GM12864 (cell line): ENCODE measurements at places on chromosomes 2 and 18.

DNA sequence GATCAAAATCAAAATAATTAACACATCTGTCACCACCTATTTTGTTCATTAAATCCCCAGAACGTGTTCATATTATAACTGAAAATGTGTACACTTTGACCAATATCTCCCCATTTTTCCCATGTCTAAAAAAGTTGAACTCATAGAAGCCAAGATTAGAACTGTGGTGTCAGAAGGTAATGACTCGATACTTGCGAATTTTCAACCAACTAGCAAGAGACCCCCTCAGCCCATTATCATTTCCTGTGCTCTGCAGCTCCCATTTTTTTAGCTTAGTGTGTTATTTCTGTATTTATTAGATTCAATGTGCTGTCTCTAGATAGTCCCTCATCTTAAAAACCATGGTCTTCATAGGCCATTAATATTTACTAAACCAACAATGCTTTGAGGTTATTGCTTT lies 248.7 kb upstream of the PIK3C3 start:
- no peak for DNase-seq

GRCh38 chr18:64270608-64271007 lies 121.7 kb upstream of the LINC00305 start:
- DNase-seq = no peak

DNA sequence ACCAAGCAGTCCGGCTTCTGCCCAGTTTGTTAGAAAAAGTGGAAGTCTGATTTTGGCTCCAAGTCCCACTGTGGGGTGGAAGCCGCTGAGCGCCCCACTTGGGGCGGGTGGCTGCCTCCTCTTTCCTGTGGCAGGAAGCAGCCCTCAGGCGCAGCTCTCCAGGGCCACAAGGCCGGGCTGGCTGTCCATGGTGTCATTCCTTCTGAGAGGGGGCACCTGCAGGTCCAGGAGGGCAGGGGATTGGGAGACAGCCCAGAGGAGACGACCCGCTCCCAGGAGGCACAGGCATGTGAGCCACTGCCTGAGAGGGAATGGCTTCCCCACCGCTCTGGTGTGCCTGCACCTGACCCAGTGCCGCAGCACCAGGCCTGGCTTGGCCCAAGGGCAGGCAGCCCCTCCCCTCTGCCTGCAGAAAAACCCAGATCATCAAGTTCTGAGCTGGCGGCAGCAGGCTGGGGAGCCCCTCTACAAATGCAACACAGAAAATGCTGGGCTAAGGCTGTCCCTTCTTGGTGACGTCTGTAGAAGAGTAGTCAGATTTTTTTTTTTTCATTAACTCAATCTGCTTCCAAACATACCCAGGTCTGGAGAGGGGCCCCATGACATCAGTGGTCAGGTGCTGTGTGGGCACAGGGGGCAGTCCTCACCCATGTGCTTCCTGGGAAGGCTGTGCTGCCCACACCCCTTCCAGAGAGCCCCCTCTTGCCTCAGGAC lies 38.4 kb downstream of the HS6ST1 start:
- DNase-seq = no peak

DNA sequence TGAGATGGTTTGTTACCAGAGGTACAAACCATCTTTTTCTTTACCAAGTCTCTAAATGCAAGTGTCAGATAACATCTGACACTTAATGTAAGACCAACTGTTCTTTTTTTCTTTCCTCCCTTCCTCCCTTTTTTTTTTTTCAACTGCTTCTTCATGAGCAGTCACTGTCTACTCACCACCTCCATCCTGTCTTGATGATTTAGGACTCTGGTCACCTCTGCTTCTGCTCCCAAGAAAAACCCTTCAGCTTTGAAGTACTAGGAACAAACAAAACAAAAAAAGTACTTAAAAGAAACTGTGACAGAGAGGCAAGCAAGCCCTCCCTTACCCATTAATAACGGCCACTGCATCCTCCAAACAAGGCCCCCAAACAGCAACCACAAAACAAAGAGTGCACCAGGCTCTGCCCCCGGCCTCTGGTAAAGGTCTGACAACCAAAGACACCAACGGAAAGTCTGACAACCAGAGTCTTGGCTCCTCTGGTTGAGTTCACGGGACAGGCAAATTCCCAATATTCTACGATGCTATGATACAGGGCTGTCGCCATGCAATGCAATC lies 141.0 kb downstream of the ARL4C start:
- no peak for DNase-seq

DNA sequence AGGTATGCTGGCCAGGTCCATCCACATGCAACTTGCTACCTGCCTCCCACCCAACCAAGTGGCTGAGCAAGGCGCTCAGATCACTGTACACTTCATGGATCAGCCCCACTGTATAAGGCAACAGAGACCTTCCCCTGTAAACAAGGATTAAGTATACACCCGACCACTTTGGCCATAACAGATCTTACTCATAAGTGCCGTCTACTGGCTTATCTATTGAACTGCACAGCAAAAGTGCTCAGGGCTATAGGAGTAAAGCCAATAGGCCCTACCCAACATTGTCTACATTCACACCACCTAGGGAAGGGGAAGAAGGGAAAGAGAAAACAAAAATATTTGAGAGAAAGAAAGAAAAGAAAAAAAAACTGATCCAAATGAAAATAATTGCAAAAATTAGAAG lies 663.9 kb upstream of the LRRTM1 start:
- no peak for DNase-seq

DNA sequence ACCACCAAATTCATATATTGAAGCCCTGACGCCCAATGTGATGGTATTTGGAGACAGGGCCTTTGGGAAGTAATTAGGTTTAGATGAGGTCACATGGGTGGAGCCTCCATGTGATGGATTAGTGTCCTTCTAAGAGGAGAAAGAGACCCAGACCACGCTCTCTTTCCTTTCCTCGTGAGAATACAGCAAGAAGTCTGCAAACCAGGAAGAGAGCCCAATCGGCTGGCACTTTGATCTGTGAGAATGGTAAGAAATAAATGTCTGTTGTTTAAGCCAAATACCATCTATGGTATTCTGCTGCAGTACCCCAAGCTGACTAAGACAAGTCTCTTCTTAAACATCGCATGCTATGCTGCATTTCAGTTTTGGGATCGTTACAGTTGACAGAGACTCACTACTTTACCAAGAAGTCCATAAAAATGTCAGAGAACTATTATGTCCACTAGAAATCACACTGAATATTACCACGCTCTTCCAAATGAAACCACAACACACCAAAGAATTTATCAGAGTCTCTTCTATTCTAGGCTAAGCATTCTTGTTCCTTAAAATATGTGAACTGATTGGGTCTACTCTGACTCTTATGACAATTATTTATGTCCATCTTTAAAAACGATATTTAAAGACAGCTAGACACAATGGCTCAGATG lies 48.5 kb downstream of the LPIN2 start:
- DNase-seq = no peak

- DNase-seq = no peak
Observed at GRCh38 chr2:227363756-227364155, 15.3 kb downstream of the TM4SF20 start.

GRCh38 chr2:5121121-5121520 lies 571.1 kb upstream of the SOX11 start:
- DNase-seq = no peak

- no peak for DNase-seq
Observed at GRCh38 chr2:239942871-239943311, 82.3 kb downstream of the NDUFA10 start.

GRCh38 chr2:172969609-172970008 lies 106.0 kb upstream of the MAP3K20 start:
- DNase-seq = no peak

DNA sequence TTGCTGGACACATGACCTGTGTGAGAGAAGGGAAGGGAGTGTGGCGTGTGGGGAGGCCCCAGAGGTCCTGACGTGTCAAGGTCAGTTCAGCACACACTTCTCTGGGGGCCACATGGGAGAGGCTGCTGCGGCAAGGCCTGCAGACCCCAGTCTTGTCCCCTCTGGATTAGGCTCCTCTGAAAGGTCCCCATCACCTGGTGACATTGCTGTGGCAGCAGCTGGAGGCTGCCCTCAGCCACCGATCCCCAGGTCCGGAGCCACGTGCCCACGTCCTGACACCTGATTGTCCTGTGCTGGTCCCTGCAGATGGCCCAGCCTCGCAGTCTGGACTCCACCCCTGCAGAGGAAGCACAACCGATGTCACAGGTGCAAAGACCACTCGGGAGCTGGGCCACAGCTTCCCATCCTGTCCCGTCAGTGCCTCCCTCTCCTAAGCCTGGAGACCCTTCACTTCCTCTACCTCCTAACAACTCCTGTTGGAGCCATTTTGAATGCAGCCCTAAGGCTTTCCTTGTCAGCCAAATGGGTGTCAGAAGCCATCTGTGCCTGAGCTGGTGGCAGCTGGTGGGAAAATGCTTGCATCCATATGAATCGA lies 12.7 kb downstream of the TMEM177 start:
- DNase-seq = no peak

DNA sequence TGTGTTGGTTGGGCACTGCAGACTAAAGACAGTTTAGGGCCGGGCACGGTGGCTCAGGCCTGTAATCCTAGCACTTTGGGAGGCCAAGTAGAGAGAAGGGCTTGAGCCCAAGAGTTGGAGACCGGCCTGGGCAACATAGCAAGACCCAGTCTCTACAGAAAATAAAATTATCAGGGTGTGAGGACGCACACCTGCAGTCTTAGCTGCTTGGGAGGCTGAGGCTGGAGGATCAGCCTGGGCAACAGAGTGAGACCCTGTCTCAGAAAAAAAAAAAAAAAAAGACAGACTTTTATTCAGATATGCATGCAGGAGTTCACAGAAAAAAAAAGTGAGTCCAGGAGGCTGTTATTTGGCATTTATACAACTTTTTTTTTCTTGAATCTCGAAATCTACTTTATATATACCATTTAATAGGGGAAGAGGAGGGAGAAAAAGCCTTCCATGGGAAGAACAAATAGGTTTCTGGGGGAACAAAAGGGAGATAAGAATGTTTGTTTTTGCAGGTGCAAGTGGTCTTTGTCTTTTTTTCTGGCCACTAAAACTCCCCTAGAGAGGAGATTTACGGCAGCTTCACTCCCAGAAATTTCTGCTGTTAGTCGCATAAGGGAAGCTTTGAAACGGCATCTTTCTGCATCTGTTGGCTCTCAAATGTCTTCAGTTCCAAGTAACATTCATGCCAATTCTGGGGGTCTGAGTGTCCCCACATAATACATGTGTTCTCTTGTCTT lies 4.1 kb upstream of the MSH6 start:
- DNase-seq = no peak

GRCh38 chr2:125095826-125096225 lies 1070.7 kb downstream of the CNTNAP5 start:
- DNase-seq = no peak

DNA sequence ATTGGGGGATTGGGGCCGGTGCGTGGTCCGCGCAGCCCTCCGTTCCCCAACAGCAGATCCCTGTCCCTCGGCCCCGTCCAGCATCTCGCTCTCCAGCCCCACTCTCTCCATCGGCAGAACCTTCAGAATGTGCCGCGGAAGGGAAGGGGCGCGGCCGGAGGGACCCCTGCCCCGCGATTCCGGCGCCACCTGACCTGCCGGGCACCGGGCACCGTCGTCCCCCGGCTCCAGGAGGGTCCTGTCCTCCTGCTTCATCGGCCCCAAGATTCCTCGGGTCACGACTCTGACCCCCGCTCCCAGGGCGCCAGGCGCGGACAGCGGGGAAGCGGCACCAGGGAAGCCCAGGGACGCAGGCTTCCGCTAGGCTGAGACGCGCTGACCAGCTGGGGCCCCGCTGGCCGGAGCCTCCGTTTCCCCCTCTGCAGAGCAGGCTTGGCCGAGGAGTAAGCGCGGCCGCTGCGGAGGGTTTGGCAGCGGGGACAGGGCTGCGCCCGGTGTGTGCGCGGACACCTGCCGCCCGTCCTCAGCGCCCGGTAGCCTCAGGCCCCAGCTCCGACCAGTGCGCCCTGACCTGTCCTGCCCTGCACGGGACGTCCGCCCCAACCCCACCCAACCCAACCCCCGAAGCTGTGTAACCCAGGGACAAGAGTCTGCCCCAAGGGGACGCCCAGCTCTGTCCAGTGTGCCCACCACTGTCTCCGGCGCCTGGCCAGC lies 16.8 kb upstream of the BOK start:
- DNase-seq = no peak

GRCh38 chr2:99879481-99879880 lies 262.9 kb downstream of the AFF3 start:
- DNase-seq = no peak

- no peak for DNase-seq
Observed at GRCh38 chr2:235320326-235320725, 173.5 kb upstream of the AGAP1 start.

- no peak for DNase-seq
Observed at GRCh38 chr2:43073401-43073825, 153.0 kb downstream of the ZFP36L2 start.

- DNase-seq = peak; percentile 37
Observed at GRCh38 chr18:79856119-79857007, 58.6 kb downstream of the KCNG2 start.

GRCh38 chr18:711310-711656 lies 1.1 kb downstream of the ENOSF1 start:
- no peak for DNase-seq

DNA sequence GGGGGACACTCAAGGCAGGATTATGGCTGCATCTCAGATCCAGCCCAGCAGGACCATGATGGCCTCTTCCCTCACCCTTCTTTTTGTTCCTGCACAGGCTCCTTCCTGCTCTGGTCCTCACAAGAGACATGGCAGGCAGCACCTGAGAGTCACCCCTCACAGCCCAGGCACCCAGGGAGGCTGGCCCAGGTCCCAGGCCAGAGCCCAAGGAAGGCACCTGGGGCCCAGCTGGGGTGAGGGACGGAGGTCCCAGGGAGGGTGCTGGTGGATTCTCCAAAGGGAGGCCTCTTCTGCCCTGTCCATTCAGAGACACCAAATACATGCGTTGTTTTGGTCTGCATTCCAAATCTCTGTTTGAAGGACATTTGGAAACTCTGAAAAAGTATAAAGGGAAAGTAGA lies 285.4 kb upstream of the HS6ST1 start:
- DNase-seq = no peak

DNA sequence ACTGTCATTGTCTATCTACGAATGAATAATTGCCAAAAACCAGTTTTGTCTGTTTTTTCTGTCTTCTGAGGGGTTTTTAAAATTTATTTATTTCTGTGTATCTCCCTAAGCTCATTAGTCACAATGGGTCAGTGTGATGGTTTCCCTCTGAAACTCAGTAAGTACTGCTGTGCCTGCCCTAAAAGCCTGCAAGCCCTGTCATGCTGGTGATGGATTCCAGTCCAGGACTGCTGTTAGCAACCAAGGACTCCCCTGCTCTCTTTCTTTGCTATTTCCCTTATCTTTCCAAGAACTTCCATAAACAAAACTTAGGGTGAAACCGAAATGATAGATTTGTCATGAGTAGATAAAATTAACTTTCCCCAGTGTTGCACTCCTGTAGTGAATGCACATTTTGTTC lies 11.8 kb upstream of the DSG2 start:
- DNase-seq = no peak

DNA sequence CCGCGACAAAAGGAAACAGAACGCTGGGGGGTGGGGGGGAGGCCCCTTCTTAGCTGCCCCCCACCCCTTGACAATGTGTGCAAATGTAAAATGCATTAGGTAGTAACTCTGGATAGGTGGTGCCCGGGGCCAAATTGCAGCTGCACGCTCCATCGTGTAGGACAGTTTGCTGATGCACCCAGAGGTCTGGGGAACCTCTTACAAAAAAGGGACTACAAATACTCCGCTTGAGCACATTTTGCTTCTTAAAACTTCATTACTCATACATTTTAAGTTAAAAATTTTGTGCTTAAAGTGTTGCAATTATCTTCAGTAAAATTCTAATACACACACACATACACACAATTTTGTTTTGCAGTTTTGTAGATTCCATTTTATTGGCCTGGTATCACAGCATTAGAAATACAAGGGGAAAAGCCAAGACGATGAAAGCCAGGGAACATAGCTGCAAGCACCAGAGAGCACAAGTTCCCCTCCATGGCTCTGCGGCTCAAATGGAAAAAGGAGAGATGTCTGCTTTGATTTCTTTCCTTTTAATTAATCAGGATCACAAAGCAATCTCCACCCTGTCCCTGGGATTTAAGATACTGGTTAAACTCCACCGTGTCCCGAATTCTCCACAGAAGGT lies 582.1 kb downstream of the ZEB2 start:
- DNase-seq = no peak
